ENCODE measurements at places on chromosomes 3 and 15. TPM values are rescaled to one million over a fixed set of nuclear protein-coding genes. Genes with fewer than 3 reads are reported as not detected.

- DNase-seq = no peak
These were observed 60.5 kb downstream of the TLE3 start for GRCh38 chr15:70037292-70037640.

DNA sequence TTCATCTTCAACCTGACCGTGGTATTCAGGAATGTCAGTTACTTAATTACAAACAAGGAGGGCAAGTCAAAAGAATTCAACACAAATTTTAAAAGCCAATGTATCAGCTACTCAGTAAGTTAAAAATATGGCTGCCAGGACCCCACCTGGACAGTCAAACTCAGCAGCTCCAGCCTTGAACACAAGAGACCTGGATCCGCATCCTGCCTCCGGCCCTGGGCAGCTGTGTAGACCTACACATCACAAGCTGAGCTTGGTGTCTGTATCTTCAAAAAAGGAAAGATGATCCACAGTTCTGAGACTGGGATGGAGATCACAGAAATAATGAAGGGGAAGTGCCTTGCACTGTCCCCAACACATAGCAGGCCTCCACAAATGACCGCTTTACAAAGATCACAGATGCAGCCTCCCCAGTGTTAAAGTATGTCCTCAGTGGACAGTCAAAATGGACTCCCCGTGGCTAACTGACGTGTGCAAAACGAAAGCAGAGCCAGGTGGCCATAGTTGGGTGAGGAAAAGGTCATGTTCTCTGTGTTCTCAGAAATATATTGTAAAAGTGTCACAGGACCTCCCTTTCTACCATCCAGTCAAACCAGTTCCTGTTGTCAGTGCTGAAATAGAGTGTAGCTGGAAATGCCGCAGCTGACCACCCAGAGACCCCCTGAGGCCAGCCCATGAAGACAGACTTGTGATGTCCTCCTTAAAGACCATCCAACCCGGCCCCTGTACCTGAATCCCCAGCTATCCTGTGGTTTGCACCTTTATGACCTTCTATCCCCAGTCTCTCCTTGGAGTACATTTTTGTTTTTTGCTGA lies 168.5 kb upstream of the NSMCE3 start:
- no peak for DNase-seq

DNA sequence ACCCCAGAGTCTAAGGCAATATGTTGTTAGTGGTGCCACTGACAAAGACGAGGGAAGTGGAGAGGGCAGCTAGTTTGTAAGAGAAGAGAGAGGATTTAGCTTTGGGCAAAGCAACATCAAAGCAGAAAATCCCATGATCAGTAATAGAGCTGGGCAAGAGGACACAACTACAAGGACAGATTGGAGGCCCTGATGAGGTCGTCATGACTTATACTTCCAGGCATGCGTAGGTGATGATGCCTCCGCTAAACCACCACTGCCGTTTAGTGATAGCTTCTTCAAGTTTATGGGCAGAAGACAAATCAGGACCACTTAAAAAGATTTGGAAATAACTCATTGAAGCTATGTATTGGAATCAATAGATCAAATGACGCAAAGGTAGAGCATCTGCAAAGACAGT lies 2.6 kb downstream of the HRG start:
- DNase-seq = no peak

- no peak for DNase-seq
These were observed 25.4 kb downstream of the ISG20 start for GRCh38 chr15:88664151-88664778.

- DNase-seq = no peak
These were observed 35.3 kb upstream of the P2RY12 start for GRCh38 chr3:151419806-151420205.

The SAXO2 gene
- 3.8 TPM for polyA plus RNA-seq

The CYP1A2 gene
- polyA plus RNA-seq = 0.07 TPM

Data from right cardiac atrium (tissue), 5 donors.